ENCODE measurements at places on chromosomes 6 and 20.

DNA sequence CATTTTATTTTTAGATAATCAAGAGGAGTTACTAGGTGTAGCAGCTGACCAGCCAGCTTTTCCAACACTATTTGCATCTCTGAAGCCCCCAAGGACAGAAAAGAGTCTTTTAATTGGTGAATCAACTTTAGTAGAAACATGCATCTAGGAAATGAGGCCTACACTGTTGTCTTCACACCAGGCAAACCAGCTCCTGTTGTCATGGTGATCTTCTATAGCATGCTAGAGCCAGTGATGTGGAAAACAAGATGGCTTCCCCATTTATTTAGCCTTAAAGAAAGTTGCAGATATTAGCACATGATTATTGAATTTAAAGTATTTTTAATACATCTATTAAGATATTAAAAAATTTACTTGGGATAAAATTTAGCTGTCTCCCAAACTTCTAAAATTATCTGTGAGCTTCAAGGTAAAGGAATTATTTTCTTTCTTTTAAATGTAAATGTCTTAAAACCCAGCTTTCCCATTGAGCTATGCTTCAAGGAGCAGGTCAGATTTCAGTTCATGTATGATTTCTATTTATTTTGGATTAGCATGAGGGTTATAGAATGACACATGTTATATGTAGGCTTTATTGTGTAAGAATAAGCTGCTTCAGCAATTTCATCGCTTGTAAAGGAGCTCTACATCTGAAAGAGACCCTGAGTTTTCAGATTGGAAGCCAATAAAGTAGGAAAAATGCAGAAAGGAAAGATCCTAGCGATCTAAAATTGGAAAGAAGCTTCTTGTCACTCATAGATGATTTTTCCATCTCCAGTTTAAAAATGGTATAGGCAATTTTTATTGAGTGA lies 564.9 kb upstream of the CITED2 start:
- no peak for DNase-seq

GRCh38 chr6:56507517-56507916 lies 135.2 kb downstream of the DST start:
- DNase-seq = no peak

DNA sequence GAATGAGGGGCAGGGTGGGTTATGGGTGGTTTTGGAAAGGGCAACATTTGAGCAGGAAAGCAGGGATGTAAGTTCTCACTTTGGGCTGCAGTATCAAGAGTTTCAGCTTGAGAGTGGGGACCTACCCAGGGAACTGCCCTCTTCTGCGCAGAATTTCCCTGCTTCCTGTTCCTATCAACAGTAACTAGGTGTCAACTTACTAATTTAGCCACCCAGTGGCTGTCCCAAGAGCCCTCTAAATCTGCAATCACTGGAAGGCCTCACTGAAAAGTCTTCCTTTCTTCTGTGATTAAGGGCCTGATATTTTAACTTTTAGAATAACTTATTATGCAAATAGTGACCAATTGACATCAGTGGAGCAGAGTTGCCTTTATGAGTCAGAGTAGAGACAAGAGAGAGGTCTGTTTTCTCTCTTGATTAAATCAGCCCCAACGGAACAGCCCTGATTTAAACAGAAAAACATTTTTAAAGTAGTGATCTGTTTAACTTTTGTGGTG lies 118.2 kb upstream of the RIPOR2 start:
- no peak for DNase-seq

- DNase-seq = no peak
Measured at GRCh38 chr20:34717230-34718095, 13.3 kb downstream of the TP53INP2 start.

DNA sequence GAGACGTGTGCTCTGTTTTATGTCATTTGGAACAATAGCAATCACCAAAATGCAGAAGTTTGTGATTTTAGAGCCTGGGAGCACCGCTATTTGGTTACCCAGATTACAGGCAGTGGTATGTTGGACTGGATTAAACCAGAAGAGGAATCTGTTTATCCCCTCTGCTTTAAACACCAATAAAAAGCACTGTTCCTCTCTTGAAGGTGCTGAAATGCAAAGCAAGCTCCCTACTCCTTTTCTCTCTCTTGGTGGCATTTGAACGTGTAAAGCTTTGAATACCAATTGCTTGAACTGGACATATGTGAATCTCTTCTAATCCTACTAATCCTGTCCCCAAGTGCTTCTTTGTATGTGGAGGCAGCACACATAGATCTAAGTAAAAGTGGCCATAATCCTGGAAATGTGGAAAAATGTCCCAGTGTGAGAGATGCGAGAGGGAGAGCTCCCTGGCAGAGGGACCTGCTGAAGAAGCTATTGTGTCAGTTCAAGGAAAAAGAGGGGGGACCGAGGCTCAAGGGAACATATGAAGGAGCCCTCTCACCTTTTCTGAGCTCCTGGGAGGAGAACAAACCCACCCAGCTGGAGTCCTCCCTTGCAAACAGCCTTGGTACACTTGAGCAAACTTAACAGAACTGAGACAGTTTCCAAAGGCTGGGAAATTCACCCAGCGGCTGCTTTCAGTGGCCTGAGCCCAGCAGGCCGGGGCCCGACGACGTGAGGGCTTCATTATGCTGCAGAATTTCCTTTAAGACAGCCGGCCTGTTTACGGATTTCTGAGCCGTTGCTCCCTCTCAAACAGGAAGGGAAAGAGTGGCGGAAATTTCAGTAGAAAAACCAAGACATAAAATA lies 18.8 kb upstream of the OLIG3 start:
- DNase-seq = no peak

- DNase-seq = no peak
Measured at GRCh38 chr6:28757429-28758045, 166.2 kb downstream of the TRIM27 start.

GRCh38 chr6:28824793-28825731 lies 98.7 kb downstream of the TRIM27 start:
- no peak for DNase-seq

DNA sequence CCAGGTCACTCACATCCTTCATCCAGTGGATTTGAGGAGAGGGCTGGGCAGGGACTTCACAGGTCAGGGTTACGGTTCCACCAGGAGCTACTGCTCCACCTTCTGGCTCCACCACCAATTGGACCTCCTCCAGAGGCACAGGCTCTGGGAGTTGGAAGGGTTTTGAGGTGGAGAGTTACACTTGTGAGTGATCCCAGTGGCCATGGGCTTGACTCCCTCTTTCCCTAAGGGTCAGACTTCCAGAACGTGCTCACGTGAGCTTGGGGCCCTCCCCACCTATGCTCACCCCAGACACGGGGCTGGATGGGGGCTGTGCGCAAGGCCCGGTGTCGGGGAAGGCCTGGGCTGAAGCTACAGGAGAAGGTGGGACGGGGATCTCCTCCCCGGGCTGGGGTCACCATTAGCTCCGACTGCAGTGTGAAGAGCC lies 1.5 kb downstream of the AGER start:
- DNase-seq = no peak

DNA sequence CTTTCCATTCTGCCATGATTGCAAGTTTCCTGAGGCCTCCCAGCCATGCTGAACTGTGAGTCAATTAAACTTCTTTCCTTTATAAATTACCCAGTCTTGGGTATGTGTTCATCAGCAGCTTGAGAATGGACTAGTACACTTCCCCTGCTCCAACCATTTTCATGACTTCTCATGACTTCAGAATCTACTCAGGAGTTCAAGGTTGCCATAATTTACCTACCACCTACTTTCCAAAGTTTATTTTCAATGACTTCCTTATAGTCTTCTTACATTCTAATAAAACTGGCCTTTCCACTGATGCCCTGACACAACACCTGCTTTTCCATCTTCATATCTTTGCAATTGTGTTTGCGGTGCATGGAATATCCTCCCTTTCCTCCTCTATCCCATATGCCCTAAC lies 31.2 kb upstream of the PKIB start:
- DNase-seq = no peak

DNA sequence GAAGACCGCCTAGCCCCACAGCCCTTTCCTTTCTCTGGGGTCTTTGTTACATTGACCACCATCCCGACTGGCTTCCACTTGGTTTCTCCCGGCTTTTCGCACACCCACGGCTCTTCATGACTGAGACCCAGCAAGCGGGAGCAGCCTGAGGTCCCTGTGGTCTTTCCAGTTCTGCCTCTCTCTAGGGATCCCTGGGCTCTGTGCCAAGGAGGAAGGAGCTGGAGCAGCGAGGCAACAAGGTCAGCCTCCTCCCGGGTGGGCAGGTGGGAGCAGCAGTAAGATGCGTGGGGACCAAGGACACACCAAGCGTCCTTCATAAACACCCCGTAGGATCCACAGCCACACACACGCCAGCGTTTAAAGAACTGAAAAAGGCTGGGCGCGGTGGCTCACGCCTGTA lies 29.6 kb upstream of the MRGBP start:
- DNase-seq = peak; percentile 26

DNA sequence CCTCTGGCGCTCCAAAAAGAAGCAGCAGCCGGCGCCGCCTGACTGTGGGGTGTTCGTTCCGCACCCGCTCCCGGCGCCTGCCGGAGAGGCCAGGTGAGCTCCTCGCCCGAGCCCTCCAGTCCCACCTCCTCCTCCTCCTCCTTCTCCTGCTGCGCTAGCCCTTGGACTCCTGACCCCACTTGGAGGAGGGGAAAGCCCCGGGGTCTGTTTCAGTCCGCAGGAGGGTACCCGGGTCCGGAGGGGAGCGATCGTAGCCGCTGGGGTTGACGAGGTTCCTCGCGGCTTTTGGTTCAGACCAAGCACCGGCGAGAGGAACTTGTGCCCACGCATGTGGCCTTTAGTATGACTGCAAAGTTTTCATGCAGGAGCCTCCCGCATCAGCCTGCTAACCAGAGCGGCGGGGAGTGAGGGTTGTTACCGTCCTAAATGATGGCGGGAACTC lies 493 bp downstream of the CRYBG1 start:
- DNase-seq = no peak

- DNase-seq = no peak
Measured at GRCh38 chr6:16681260-16681873, 79.9 kb downstream of the ATXN1 start.

DNA sequence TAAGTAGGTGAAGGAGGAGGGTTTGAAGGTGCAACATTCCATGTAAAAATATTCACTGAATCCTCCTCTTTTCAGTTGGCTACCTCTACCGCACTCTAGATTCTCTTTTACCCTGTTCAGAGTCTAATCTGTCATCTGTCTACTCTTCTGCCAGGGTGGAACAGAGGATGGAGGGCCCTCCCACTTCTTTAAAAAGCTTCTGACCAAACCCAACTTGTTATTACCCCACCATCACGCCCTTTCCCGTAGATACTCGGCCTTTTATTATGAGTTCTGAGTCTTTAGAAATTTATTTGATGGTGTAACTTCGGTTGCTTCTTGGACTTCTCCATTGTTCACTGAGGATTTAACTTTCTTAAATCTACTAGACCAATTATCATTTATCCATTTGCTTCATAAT lies 11.7 kb downstream of the STX11 start:
- no peak for DNase-seq

- DNase-seq = peak; percentile 36
Measured at GRCh38 chr20:21053002-21053762, 53.0 kb downstream of the LINC00237 start.

- no peak for DNase-seq
Measured at GRCh38 chr20:19735446-19735845, 22.6 kb upstream of the RIN2 start.

- no peak for DNase-seq
Measured at GRCh38 chr20:58865843-58866242, 13.3 kb downstream of the GNAS start.

DNA sequence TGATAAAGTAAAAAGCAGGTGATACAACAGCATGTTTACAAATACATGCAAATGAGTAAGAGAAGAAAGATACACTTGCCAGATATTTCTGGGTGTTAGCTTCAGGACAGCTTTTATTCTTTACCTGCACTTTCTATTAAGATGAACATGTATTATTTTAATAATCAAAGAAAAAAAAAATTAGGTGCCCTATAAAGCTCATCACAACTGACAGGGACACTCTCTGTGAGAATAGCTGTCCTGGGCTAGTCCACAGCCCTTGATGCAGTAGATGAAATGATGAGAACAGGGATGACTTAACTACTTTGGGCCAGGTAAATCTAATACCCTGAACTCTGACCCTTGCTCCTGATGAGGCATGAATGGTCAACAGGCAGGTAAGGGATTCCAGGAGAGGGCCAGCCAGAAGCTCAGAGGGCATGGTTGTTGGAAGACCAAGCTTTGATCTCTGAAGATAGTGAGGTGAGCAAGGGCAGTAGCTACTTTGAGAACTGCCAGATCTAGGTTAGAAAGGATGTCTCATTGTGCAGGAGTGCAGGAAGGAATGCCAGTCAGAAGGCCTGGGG lies 15.6 kb downstream of the NSFL1C start:
- DNase-seq = no peak

DNA sequence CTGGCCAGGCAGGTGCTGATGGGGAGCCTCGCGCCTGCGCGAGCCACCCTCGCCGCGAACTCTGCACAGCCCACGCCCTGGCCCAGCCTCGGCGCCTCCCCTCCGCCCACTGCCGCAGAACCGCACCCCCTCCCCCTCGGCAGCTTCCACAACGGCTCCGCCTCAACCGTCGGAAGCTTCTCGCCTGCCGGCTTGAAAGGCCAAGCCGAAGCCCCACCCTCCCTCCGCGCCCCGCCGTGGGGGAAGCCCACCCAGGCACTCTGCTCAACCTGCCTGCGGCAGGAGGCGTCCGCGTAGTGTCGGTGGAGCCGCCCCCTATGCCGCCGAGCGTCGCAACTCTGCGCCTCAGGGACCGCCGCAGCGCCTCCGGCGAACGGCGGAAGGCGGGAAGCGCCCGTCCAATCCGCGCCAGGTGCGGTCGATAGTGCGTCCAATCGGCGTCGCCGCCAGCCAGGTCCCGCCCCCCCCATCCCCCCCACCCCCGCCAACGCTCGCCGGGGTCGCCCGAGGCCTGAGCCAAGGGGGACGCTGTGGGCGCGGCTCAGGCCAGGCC lies at the start of gene SYCP2:
Gene SYCP2, minus strand, starts transcription at position 342 of the 553 bp plus-strand sequence. CDS start 11,224 bp downstream, outside the sequence.
- no peak for DNase-seq

Data from COR-L47 (cell line).